ENCODE measurements at places on chromosomes 3 and 15.

GRCh38 chr15:63860555-63860954 lies 26.8 kb upstream of the HERC1 start:
- no peak for DNase-seq

GRCh38 chr3:134232151-134232550 lies 18.5 kb downstream of the RYK start:
- no peak for DNase-seq

- no peak for DNase-seq
Observed at GRCh38 chr3:138467931-138468330, 33.5 kb downstream of the ESYT3 start.

DNA sequence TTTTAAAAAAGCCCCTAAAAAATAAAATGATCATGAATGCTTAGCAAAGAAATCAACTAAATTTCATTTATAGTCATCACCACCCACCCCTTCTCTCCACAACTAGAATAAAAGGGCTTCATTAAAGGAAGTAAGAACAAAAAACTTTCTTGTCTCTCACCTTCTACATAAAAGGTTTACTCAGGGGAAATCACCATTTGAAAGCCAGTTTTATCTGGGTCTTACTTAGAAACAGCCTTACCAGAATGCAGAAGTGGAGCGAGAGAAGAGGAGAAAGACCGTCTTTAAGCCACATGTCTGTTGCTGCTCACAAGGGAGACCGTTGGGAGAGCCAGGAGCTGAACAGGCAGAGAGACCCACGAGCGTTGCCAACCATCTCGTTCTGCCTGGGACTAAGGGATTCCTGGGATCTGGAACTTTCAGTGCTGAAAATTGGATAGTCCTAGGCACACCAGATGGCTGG lies 350.1 kb upstream of the PROK2 start:
- DNase-seq, result no peak

DNA sequence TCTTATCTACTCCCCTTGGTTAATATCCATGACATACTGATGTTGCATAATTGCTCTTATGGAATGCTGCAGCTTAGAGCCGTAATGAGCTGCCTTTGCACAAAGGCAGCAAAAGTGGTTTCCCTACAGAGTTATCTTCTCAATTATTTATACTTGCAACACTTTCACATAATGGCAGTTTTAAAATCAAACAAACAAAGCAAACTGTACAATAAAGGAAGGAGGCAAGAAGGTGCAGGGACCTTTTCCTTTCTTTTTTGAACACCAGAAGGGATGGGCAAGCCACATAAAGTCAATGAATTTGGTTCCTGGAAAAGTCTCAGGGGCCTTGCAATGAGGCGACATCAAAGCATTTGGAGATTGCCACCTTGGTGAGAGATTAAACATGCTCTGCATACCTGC lies 188.0 kb downstream of the MEIS2 start:
- DNase-seq, result no peak
